Gastrocnemius medialis (tissue), 4 donors: ENCODE measurements at places on chromosomes 2 and 18. TPM values are rescaled to one million over a fixed set of nuclear protein-coding genes. Genes with fewer than 3 reads are reported as not detected.

GRCh38 chr18:63284827-63285733 lies 34.5 kb downstream of the BCL2 start:
- DNase-seq = no peak

- DNase-seq = no peak
Observed at GRCh38 chr2:50929661-50930060, 102.3 kb downstream of the NRXN1 start.

DNA sequence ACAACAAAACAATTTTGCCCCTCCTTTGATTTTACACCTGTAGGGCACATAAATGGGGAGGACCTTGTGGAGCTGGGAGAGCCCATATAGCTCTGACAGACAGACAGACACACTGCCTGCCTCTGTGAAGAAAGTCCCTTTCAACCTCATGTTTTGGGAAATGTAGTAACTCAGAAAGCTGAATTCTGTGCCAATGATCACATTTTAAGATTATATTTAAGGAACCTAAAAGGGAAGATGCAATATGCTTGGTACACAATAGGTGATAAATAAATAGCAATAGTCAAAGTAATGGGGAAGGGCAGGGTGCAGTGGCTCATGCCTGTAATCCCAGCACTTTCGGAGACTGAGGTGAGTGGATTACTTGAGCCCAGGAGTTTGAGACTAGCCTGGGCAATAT lies 446.4 kb upstream of the ID2 start:
- no peak for DNase-seq

- peak; percentile 52 for DNase-seq
Observed at GRCh38 chr2:74226648-74227213, 28.3 kb downstream of the MTHFD2 start.

- DNase-seq = no peak
Observed at GRCh38 chr2:198040835-198041234, 236.4 kb downstream of the PLCL1 start.

GRCh38 chr18:23812546-23813440 lies 123.5 kb downstream of the LAMA3 start:
- no peak for DNase-seq

DNA sequence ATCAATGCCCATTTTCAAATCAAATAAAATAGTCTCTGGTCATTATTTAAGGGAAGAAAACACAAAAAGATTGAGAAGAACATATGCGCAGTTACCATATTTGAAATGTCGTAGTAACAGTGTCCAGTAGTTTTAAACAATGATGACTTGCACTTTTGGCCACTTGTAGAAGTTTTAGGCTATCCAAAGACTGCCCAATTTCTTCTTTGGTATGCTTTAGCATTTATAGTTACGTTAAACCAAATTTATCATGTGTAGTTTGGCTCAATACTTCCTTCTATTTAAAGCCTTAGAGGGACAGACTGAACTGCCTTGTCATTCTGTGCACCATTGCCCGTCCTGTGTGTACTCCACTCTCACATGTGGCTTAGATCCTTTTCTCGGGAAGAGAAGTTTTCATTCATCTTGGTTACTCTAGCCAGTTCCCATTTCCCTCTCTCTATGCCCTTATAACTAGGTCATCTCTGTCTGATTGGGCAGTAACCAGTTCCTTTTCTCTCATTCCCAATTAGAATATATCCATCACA lies 84.8 kb upstream of the TTN start:
- no peak for DNase-seq

GRCh38 chr2:844715-845114 lies 105.9 kb upstream of the SNTG2 start:
- no peak for DNase-seq

DNA sequence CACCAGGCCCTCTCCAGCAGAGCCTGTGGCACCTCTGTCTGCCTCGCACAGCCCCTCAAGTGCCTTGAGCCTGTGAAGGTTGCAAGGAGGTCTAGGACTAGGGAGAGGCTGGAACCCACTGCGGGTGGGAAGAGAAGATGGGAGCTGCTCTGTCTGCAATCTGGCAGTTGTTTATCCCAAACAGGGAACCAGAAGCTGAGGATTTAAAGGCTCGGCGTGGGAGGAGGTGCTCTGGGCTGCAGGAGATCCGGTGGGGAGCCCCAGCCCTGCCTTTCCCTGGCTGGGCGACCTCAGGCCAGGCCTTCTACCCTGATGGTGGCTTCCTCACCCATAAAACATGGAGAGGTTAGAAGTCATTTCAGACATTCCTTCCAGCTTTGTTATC lies 174.1 kb downstream of the SMAD7 start:
- no peak for DNase-seq

DNA sequence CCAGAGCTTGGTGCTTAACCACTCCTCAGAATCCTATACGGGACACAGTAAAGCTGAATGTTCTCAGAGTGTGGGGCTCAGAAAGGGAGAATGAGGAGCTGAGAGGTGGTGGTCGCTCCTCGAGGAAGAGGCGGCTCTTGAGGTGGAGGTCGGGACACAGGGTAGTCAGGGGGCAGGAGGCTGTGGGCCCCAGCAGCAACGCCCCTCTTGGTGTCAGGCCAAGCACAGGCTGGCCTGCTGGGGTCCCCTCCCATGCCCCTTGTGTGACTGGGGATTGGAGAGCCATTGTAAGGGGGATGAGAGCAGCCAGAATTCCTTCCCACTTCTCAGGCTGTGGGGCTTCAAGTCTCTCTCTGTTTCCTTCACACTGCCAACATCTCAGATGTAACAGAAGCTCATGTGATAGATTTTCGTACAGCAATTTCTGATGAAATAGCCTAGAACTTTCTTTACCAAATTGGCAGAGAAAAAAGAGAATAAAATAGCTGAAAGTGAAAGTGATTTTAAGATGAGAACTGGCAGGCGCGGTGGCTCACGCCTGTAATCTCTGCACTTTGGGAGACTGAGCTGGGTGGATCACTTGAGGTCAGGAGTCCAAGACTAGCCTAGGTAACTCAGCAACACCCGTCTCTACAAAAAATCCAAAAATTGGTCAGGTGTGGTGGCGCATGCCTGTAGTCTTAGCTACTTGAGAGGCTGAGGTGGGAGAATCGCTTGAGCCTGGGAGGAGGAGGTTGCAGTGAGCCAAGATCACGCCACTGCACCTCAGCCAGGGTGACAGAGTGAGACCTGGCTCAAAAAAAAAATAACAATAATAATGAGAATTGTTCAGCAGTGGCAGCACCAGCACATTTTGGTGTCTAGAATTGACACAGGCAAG lies 61.1 kb upstream of the RPL31 start:
- no peak for DNase-seq

DNA sequence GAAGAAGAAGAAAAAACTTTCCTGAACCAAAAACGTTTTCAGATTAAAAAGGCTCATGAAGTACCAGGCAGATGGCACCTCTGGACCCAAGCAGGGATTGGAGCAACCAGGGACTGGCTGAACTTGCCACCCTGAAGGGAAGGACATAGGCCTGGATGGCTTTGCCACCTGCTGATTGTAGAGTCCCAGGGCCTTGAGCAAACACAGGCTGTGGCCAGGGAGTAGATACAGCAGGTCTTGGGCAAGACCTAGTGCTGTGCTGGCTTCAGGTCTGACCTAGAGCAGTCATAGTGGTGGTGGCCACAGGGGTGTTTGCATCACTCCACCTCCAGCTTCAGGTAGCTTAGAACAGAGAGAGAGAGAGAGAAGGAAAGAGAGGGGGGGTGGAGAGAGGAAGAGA lies 231.5 kb upstream of the FBXO11 start:
- no peak for DNase-seq

DNA sequence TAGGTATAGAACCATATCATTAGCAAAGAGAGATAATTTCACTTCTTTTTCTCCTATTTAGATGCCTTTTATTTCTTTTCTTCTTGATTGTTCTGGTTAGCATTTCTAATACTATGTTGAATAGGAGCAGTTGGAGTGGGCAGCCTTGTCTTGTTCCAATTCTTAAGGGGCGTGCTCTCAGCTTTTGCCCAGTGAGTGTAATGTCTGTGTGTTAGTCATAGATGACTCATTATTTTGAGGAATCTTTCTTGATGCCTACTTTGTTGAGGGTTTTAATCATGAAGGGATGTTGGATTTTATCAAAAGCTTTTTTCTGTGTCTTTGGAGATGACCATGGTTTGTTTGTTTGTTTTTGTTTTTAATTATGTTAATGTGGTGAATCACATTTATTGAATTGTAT lies 1453.1 kb upstream of the SLC39A10 start:
- DNase-seq = no peak

GRCh38 chr18:12328179-12328823 lies 20.3 kb downstream of the TUBB6 start:
- no peak for DNase-seq

GRCh38 chr2:88831792-88832248 lies 140.3 kb downstream of the RPIA start:
- DNase-seq = no peak

- DNase-seq = peak; percentile 44
Observed at GRCh38 chr2:163735685-163736432, at the start of gene FIGN. FIGN (minus strand) TSS chr2:163736008; CDS start chr2:163734927, 1,081 bp downstream.

Gene CCDC85A
- 4.6 TPM for total RNA-seq

Gene SLC5A7
- not detected for total RNA-seq

Gene SLC4A5
- 3.8 TPM for total RNA-seq

Gene SH3BP4
- total RNA-seq = 10.2 TPM

Gene ANKRD30B
- total RNA-seq = not detected

Gene TBR1
- total RNA-seq = not detected
